Fibroblast of skin of left quadriceps (primary cell): ENCODE measurements at places on chromosomes 16 and 17.

DNA sequence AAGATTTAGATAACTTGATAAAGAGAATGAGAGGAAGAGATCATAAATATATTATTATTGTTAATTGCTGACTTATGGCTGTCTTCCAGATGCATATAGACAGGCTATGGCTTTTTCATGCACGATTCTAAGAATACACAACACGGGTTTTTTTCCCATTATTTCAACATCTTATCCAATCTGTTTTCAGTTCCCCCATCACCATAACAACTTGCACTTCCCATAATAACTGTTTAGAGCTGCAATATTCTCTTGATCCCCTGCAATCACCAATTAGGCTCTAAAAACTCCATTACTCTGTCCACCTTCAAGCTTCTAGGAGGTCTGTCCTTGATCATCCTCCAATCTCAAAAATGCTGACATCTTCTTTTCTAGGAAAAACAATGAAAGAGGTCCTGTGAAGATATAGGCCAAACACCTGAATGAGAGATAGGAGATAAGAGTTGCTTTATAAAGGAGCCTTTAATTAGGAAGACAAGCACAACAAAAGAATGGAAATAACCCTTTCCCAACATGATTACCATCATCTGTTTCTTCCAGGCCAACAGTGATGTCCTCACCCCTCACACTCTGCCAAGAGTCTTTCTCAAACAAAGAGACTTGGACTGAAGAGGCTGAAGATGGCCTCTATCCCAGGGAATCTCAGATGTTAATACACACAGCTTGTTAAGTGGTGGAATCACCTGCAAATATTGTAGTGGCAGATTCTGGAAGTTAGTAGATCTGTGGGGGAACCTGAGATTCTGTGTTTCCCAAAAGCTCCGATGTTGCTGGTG, 32.2 kb upstream of the CCL2 start:
- no peak for DNase-seq

DNA sequence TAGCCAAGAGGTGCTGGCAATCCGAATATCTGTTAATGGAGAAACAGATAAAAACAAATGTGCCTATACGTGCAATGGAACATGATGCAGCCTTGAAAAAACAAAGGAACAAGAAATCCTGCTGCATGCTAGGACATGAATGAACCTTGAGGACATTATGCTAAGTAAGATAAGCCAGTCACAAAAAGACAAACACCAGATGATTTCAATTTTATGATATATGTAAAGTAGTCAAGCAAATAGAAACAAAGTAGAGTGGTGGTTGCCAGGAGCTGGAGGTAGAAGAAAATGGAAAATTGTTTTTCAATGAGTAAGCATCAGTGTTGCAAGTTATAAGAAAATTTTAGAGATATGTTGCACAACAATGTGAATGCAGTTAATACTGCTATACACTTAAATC, 409.7 kb upstream of the CDH8 start:
- DNase-seq, result peak; percentile 3

DNA sequence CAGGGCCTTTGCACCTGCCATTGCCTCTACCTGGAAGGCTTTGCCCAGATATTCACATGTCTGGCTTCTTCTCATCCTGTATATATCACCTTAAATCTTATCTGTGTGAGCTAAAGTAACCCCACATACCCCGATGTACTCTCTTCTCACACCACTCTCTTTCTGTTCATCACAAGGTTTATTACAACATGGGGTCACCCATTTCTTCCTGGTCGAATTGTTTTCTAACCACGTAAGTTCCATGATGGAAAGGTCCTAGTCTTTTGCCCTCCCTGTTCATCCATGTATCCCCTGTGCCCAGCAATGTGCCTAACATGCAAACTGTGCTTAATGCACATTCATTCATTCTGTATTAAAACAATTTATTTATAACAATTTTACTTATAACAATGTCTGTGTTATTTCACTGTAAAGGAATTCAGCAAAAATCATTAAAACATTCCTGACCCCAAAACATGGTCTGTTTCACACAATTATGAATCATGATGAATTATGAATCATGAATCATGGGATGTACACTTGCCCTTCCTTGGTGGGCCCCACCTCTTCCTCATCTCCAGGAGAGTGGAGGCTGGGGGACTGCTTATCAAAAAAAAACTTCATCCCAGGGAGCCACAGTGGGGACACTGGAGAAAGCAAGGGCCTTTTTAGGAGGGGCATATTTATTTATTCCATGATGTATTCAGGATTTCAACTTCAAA, 336.4 kb downstream of the GRIN2A start:
- peak; percentile 38 for DNase-seq

DNA sequence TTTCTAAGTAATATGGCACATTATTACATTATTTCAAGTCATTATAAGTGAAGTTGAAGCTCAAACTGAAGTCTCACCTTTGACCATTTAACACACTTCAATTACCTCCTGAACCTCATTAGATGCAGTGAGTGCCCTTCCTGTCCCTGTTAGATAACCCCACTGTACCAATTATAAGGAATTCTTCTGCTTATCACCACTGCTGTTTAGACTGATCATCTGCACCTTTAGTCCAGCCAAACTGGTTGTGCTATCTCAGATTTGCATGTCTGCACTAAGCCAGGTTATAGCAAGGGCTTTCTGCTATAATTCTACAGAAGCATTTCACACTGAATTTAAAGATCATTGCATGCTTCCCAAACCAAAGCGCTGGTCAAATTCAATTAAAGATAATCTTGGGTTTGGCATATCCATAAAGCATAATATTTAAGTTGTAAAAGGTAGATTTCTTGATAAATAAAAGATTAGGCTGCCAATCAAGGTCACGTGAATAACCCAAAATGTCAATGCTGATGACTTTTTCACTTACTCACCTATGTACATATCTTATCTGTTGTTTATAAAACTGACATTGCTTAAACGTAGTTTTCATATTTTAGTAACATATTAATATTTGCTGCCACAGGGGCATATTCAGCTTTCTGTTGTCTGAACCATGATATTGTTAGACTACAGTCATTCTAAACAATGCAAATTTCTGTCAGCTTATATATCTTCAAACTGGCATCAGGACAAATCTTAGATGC, 11.9 kb downstream of the ITFG1 start:
- no peak for DNase-seq

DNA sequence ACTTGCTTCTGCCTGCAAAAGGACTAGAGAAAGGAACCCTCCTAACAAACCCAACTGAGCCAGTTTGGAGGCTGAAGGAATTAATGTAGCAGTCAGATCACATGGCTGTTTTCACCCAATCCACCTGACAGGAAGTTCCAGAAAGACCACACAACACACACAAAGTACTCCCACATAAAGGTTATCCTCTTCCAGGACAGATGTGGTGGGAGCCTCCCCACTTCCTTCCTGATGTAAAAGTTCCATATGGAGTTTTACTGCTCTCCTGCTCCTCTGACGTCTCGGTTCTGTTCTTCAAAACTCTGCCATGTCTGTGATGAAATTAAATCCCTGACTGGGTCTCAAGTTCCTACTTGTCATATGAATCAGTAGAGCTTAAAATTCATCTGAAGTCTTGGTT, 497.0 kb upstream of the HSBP1 start:
- DNase-seq, result no peak

DNA sequence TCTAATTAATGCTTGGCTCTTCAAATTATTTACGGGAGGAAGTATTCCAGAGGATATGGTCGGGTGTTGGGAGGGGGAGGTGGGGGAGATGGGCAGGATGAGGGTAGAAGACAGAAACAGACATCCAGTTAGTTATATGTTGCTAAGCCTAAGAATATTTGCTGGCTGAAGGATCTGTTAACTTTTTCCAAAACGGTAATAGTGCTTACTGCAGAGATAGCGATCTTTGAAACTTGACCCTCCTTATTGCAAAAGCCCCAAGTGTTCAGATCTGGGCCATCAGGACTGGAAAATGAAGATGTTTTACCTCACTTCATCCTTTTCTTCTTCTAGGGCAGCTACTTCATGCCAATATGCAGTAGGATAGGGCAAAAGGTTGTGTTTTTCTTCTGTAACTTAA, 27.0 kb upstream of the MMD start:
- no peak for DNase-seq

GRCh38 chr17:38900978-38901656, 24.3 kb upstream of the LASP1NB start:
- peak; percentile 94 for DNase-seq

GRCh38 chr16:87291944-87292343, 25.2 kb downstream of the C16orf95 start:
- no peak for DNase-seq

DNA sequence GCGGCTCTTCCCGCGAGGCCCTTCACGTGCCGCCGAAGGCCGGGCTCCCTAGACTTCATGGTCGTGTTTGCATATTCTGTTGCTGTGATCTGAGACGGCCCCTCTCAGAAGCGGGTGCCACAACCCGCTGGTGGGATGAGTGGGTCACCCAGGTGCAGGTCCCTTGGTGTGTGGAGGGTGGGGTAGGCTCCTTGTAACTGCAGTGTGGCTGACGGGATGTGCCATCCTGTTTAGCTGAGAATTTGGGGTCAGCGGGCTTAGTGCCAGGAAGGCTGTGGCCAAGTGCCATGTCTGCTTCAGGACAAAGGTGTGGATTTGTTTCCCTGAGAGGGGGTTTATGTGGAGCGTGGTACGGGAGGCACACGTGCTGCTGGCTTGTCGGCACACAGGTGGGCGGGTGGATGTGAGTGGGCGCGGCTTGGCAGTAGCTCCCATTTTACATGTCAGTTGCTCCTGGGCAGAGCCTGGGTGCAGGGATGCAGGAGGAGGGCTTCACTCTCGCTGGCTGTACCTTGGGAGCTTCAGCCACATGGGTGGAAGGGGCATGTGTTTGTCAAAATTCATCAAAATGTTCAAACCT, 9.2 kb upstream of the WFIKKN1 start:
- no peak for DNase-seq

DNA sequence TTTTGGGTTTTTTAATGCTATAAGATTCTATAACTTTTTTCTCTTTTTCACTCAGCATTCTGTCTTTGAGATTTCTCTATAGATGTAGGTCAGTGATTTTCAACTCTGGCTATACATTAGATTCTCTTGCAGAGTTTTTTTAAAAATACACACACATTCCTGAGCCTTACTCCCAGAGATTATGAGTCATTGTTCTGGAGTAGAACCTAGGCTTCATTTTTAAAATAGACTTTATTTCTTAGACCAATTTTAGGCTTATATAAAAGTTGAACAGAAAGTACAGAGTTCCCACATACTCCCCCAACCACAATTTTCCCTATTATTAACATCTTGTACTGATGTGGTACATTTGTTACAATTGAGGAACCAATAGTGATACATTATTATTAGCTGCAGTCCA, 63.3 kb downstream of the CYB561 start:
- no peak for DNase-seq

DNA sequence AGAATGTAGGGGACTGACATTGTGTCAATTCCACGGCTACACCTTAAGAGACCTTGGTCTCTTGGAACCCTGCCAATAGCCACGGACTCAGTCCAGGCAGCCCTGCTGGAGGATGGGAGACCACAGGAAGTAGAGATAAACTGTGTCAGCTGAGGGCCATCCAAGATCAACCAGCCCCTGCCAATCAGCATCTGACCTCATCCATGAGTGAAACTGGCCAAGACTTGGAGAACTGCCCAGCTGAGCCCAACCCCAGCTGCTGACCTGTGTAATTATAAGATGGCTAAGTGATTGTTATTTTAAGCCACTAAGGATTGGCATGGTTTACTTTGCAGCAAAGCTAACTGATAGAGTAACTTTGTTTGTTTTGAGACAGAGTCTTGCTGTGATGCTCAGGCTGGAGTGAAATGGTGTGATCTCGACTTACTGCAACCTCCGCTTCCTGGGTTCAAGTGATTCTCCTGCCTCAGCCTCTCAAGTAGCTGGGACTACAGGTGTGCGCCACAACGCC, 13.3 kb upstream of the YWHAE start:
- DNase-seq, result no peak

- no peak for DNase-seq
Observed at GRCh38 chr16:4216596-4216995, 25.3 kb downstream of the SRL start.

DNA sequence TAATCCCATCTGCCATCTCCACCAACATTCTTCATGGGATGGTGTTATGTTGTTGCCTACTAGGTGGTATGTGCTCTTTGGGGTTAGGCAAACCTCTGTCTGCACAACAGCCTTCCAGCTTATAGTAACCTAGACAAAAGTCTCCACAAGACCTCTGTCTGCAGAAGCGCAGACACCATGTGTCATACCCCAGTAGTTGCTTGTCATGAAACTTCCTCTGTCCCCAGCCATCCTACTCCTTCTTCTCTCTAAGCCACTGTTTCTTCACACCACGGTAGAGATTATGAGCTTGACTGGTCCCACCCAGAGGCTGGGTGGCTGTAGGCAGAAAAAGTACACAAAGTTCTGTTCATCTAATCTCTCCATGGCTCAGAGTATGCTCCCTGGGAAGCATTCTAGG, 100.3 kb downstream of the MAF start:
- no peak for DNase-seq

DNA sequence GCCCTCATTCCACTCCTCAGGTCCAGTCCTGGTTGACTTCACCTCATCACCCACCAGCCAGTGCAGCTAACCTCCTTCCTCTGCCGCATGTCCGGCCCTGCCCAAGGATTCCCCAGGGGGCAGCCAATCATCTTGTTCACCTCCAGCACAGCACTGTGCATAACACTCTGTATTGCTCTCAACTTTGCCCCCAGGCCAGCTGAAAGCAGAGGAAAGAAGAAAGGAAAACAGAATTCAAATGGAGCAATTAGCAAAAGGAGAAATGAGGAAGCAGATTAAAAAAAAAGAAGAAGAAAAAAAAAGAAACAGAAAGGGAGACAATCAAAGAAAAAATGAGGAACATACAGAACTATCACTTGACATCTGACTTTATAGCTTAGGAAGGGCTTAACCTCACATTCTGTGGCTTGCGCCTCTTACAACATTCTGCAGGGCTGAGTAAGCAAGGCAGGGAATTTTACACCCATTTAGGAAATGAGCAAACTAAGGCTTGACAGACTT, 26.1 kb downstream of the GAS7 start:
- no peak for DNase-seq

- DNase-seq, result no peak
Observed at GRCh38 chr17:30964876-30965275, 6.0 kb upstream of the RNF135 start.

GRCh38 chr17:57713140-57713539, 32.0 kb downstream of the CCDC182 start:
- DNase-seq, result no peak

DNA sequence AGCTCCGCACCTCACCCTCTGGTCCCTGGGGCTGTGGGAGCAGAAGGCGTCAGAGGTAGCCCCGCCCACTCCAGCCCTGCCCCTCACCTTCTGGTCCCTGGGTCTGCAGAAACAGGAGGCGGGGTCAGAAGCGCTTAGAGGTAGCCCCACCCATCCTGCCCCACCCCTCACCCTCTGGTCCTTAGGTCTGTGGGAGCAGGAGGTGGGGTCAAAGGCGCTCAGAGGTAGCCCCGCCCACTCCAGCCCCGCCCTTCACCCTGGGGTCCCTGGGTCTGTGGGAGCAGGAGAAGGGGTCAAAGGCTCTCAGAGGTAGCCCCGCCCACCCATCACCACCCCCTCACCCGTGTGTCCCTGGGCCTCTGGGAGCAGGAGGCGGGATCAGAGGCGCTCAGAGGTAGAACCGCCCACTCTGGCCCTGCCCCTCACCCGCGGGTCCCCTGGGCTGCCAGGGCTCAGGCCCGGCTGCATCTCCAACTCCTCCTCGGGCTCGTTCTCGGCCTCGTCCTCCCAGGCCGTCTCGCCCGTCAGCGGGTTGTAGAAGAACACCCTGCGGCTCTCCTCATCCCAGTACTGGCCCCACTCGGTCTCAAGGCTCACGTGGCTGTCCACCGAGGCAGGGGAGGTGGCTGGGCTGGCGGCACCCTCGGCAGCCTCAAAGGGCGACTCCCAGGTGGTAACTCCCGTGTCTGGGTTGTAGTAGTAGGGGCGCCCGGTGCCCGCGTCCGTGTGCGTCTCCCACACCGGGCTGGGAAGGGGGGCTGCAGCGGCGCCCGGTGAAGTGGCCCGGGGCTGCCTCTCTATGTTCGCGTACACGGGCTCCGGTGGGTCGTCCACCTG, 27.2 kb downstream of the ARHGAP27 start:
- DNase-seq, result no peak
